ENCODE measurements at places on chromosomes 6 and 20. TPM values are rescaled to one million over a fixed set of nuclear protein-coding genes. Genes with fewer than 3 reads are reported as not detected.

DNA sequence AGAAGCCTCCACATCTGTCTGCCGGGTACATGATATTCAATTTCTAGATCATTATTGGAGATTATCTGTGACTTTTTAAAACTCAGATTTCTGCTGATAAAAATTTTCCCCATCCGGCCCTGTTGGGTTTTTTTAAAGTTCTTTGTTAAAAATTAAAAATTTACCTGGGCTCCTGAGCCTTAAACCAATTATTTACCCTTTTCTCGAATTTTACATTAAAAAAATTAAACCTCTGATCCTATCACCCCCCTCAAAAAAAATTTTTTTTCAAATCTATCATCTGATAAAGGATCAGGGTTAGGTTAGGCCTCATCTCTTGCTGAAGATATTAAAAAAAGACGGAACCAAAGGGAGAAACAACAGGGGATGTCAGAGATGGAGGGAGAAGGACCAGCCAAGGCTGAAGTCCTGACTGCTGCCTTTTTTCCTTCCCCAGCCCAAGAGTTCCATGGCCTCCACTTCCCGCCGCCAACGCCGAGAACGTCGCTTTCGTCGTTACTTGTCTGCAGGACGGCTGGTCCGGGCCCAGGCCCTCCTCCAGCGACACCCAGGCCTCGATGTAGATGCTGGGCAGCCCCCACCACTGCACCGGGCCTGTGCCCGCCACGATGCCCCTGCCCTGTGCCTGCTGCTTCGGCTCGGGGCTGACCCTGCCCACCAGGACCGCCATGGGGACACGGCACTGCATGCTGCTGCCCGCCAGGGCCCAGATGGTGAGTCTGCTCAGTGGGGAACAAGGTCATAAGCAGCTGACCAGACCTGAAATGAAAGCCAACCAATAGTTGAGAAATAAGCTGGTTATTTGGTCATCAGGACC lies 527 bp downstream of the NFKBIL1 start:
- DNase-seq = no peak

- DNase-seq = no peak
These were observed 169.1 kb upstream of the SHLD1 start for GRCh38 chr20:5580940-5581708.

- peak; percentile 9 for DNase-seq
These were observed 97.2 kb downstream of the TULP4 start for GRCh38 chr6:158409451-158409850.

DNA sequence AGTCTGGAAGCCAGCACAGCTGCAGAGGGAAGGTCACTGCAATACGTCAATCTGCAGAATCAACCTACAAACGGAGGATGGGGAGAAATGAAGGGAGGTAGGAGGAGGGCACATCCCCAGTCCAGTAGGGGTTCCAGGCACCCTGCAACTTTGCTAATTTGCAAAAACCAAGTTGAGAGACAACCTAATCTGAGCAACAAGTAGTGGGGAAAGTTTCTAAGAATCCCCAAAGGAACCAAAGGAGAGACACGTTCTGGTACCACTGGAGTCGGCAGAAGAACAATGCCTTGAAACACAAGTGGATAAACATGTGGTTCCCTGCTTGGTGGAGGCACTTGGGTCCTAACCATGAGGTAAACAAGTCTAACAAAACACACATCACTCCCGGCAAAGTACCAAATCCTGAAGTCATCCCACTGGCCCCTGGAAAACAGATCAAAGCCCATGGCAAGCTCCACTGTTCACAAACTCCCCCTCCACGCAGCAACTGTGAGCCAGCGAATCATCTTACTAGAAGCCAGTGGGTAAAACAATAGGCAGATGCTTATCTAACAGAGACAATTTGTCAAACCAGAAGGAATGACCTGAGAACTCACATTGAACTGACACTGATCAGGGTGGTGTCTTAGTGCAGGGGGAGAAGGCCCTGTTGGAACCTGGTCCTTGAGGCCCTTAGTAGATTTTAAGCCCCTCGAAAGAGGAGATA lies 4.7 kb downstream of the MRPS18A start:
- DNase-seq = no peak

- no peak for DNase-seq
These were observed 44.0 kb upstream of the MOCS1 start for GRCh38 chr6:39978240-39978639.

GRCh38 chr6:140830666-140831065 lies 1302.1 kb upstream of the GJE1 start:
- DNase-seq = no peak

DNA sequence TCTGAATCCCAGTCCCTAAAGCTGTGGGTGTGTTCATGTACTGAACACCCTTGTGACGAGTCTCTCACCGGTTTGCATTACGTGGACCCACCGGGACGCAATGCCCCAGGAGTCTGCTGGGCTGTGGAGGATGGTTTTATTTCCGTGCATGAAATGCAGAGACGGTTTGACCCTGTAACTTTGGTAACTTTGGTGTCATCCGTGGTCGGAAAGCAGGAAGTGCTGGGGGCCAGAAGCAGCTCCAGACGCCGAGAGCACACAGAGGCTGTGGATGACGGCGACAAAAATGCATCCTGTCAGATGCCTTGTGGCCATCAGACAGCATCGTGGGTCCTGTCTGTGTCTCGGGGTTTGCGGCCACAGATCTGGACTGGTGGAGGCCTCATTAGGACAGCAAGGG lies 7.2 kb downstream of the BHLHE23 start:
- no peak for DNase-seq

- DNase-seq = peak; percentile 18
These were observed 2.1 kb downstream of the NQO2 start for GRCh38 chr6:3001773-3002293.

The NFKBIL1 gene
- 22.7 TPM for total RNA-seq

The OR2B2 gene
- not detected for total RNA-seq

The FILIP1 gene
- not detected for total RNA-seq

The TSPO2 gene
- not detected for total RNA-seq
